ENCODE measurements at places on chromosomes 16 and 17. TPM values are rescaled to one million over a fixed set of nuclear protein-coding genes. Genes with fewer than 3 reads are reported as not detected.

SLC35G6 gene
- not detected for total RNA-seq

SNAI3 gene
- total RNA-seq: 5.7 TPM

FZD2 gene
- total RNA-seq: 4.3 TPM

NOD2 gene
- total RNA-seq: 13.3 TPM

MYLK3 gene
- 0.37 TPM for total RNA-seq

C17orf50 gene
- total RNA-seq: not detected

HAS3 gene
- total RNA-seq: 0.56 TPM

KRT33A gene
- total RNA-seq: not detected

HOXB5 gene
- total RNA-seq: not detected

SLC2A4 gene
- 0.23 TPM for total RNA-seq

SEZ6 gene
- not detected for total RNA-seq
